ENCODE measurements at places on chromosomes 2 and 18.

DNA sequence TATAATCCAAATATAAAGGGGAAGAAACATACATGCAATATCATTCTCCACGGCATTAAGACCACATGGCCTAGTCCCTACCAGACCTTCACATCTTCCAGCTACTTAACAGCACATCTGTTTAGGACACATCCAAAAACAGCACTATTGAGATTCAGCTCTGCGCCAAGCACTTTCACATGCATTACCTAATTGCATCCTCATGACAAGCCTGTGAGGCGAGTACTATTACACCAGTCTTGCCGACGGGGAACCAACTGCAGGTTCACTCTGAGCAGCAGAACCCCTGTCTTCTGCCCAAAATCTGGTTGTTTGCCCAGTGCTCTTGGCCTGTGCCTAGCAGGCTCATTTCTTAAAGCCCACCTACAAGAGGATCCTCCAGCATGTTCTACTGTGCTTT is 66.7 kb downstream of the AAK1 start:
- no peak for DNase-seq

- DNase-seq: no peak
These were observed 274.7 kb downstream of the RND3 start for GRCh38 chr2:150212722-150213171.

- DNase-seq: peak; percentile 60
These were observed 278.0 kb upstream of the MGAT5 start for GRCh38 chr2:133975676-133976428.

DNA sequence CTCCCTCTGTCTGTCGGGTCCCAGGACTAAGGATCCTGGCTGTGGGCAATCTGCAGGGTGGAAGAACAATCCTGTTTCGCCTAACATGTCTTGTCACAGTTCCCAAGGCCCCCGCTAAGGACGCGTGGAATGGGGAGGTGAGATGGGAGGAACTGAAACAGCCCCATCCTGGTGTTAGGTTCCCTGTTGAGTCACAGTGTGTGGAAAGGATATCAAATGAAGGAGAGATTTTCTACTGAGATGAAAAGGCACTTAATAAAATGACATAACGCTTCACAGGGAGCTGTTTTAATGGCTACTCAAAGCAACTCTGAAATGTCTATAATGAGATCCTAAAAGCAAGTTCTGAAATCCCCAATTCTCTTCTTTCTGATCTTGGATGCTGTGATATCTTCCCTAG is 52.5 kb downstream of the RAB31 start:
- no peak for DNase-seq

DNA sequence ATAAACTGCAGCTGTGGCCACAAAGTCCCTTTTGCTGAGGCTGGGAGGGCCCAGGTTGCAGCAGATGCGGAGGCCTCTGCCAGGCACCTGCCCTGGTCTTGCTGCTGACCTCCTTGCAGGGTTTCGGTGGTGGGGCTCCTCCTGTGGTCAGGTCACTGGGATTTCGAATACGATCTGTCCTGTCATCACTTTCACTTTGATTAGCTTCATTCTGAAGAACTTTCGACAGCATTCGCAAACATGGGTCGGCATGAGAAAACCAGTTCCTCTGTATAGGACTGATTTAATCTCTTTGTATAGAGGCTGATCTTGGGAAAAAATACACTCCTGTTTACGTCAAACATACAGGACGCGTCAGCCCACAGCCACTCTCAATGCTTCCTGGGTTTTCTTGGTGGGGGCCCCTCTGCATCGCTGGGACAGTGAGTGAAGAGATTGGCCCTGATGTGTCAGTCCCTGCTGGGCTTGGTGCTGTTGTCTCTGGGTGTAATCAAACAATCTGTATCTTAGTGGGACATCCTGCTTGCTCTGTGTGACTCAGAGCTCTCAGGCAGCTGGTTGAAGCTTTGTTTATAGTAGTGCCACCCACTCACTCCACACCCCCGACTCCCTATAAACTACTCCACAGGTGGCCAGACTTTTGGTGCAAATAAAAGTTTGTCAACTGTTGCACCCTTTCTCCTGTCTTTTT is 209.4 kb upstream of the CXCR4 start:
- peak; percentile 83 for DNase-seq

DNA sequence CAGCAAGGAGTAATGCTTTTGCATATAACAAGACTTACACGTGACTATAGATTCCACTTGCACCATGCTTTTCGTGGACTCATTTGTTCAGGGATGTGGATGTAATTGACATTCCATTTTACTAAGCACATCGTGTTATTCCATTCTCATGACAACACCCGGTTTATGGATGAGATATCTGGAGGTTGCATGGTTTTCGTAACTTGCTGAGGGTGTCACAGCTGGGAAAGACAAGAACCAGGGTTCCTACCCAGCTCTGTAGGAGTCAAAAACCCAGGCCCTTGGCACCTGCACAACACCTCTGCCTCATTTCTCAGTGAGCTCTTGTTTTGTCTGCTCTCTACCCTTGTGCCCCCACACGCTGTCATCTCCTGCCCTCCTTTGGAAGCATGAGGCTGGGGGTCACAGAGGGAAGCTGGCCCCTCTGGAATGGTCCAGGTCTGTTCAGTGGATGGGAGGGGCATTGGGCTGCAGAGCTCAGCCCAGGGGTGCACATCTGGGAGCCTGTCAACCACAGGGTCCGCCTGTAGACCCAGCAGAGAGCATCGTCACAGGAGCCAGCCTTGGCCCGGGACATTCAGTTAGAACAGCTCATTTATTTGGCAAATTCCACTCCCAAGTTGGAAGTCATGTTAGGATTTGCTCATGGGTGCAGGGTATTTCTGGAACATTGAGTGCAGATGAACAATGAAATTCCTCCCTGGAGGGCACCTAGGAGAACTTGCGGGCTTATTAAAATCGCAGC is 120.1 kb upstream of the TWIST2 start:
- no peak for DNase-seq

DNA sequence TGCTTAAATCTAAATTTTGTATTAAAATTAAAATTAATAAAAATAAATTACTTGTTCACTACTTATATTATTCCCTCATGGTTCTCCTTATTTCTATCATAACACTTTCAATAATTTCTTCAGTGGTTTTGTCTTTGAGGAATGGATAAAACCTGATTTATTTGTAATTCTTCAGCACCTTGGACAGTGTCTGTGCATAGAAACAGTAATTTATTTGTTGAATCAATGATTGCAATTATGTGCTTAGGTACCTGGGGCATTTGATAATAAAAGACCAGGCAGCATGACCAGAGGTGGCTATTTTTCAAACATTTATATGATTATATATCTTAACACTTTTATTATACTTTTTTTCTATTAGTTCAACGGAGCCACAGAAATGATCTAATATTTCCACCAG is 1062.7 kb downstream of the DSC3 start:
- no peak for DNase-seq

- peak; percentile 5 for DNase-seq
These were observed 67.0 kb downstream of the PSMG2 start for GRCh38 chr18:12769644-12770440.

DNA sequence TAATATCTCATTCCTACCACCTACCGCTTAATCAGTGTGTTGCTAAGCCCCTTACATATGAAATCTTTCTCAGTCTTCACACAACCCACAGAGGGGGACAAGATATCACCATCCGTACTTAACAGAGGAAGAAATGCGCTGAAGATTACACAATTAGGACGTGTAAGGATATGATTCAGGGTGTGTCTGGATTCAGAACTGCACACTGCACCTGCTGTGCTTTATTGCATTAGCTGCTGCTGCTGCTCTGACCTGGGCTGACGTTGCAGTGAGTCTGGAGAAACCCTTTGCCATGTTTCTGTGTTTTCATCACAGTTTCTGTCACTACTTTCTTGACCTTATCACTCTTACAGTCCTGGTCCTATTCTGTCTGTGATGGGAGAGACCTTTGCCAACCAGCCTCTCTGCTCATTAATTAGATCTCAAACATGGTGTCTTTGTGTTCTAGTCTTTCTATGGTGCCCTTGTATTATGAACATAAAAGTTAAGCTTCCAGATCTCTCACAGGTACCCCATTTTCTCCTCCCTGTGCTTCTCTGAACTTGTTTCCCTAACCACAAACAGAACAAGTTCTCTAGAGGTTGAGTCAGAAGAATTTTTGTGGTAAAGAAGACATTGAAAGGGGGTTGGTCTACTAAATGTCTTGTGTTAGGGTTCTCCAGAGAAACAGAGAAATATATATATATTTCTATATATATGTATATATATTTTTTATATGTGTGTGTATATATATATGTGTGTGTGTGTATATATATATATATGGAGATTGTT is 92.9 kb upstream of the CYP1B1 start:
- DNase-seq: no peak

- DNase-seq: no peak
These were observed 263.2 kb downstream of the LTBP1 start for GRCh38 chr2:33209976-33210375.

- DNase-seq: no peak
These were observed 41.1 kb downstream of the DHRS9 start for GRCh38 chr2:169110419-169110818.

DNA sequence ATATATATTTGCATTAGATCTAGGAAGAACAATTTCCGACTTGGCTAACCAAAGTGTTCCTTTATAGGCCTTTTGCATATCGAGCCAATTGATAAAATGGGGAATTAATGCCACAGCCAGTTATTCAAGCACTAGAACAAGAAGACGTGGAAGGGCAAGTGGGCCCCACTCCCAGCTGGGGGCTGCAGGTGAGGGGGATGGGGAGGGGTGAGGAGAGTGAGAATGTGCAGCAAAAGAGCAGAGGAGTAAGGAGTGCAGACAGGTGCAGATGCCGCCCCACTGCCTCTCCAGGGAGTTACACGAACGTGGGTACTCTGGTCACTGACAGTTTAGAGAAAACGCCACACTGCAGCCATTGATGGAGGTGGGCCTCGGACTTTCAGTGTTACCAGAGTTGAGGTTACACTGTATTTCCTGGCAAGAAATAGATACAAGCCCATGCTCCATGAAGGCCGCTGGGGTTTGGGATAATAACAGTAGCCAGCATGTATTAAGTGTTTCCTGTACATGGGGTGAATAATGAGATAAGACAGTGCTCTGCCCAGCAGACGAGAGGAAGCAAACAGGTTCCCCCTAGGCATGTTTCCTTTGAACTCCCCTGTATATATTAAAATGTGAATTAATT is 40.9 kb downstream of the GORASP2 start:
- DNase-seq: no peak

DNA sequence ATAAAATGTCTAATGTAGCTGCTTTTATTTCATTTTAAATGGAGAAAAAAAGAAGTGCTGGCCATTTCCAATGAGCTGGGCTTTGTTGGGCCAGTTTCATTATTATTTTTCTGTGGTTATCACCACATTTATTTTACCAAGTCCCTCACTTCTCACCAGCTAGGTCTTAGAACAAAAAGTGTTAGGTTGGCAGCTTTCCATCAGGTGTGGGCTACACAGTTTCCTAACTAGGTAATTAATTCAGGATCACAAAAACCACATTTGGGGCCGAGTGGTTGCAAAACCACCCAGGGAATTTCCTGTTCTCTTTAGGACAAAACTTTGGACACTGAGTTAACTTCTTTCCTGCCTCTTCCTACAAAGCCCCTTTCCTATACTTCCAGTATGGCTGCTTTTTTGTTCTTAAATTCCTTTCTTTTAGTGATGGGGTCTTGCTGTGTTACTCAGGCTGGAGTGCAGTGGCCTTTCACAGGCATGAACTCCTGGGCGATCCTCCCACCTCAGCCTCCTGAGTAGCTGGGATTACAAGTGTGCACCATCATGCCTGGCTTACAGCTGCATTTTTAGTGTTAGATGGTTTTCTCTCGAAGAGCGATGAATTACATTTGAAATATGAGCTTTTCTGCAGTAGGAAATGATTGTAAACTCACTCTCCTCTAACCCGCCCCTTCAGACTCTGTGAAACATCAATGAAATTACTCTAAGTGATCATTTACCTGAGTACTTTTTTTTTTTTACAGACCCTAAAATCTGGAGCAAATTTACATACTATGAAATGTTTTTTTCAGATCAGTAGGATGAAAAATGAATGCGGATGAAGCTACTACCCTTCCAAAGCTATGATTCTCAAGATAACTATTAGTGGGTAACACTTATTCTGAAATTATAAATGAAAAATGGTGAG is 2.6 kb upstream of the ZFP36L2 start:
- DNase-seq: peak; percentile 37

Data from DND-41 (cell line).